ENCODE measurements at places on chromosomes 4 and X.

DNA sequence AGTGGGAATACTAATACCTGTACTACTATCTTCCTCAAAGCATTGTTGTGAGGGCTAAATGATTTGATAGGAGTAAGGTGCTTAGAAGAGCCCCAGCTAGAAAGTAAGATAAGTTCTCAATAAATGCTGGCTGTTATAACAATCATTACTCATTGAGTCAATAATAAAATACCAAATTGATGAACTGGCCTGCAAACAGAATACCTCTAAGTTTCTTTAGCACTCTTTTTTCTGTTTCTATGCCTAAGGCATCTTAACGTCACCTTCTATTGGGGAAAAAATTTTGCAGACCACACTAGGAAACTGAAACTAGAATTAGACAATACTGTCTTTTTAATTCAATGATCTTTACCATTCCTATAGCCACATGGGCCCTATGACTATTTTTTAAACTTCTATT lies 1.2 kb downstream of the CLTRN start:
- DNase-seq: no peak

DNA sequence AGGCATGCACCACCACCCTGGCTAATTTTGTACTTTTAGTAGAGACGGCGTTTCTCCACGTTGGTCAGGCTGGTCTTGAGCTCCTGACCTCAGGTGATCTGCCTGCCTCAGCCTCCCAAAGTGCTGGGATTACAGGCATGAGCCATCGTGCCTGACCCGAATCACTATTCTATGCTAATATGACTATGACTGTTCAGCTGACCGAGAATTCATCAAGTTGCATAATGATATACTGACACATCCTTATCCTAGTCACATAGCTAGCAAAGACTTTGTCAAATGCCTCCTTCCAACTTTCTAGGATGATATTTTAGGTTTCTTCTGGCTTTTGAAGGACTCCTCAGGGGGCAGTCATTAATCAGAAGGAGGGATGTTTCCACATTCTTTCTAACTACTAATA lies 4.8 kb upstream of the GPM6B start:
- no peak for DNase-seq

- DNase-seq: no peak
Measured at GRCh38 chr4:32417113-32417704, 1697.0 kb downstream of the PCDH7 start.

GRCh38 chr4:153904011-153904410 lies 115.1 kb upstream of the SFRP2 start:
- DNase-seq: no peak

DNA sequence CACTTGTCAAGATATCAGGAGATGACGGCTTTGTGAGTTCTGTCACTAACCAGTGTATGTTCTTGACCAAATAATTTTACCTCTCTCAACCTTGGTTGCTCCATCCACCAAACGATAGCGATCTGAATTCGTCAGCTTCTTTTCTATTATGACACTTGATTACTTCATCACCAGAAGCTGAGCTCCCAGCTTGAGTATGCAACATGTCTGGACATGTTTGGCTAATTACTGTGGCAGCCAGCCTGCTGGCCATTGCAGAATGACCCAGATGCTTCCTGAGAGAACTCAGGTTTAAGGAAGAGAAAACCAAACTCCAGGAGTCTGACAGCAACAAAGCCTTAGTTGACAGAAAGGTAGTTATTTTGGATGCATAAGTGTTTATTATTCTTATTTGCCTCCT lies 46.4 kb upstream of the PARM1 start:
- no peak for DNase-seq

DNA sequence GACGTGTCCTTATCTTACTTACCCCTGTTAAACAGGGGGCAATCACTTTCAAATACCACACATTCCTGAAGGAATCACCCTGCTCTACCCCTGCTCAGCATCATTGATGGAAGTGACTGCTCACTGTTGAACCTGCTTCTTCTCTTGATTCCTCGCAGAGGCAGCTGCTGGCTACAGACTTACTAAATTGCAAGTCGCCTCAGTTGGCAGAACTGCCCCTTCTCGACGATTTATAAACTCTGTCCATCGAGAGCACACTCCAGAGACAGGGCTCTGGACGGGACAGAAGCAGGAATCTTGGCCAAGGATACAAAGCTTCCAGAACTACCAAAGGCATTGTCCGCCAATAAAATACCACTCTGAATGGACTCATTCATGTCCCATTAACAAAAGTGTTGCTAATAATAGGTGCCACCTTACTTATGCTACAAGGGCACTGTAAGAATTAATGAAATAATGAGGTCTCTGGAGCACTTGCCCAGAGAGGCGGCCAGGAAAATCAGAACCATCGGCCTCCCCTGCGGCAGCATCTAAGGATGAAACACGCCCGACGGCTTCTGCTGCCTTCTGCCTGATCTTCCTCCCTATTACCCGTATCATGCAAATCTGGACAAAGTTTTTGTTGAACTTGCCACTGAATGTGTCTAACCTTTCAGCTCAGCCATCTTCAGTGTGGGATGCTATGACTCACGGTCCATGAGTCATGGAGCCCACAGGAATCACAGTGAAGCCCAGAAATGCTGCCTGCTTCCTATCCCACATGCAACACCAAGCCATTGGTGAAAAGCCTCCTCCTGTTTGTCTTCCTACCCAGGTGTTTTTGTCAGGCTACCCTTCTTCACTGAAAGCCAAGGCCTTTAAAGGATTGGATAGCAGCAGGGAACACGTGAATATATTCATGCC lies 164.9 kb downstream of the MAML3 start:
- peak; percentile 13 for DNase-seq
